Islet precursor cell (in vitro differentiated cells): ENCODE measurements at places on chromosomes 13 and 19.

- no peak for DNase-seq
Observed at GRCh38 chr13:61700620-61701019, 285.0 kb upstream of the PCDH20 start.

DNA sequence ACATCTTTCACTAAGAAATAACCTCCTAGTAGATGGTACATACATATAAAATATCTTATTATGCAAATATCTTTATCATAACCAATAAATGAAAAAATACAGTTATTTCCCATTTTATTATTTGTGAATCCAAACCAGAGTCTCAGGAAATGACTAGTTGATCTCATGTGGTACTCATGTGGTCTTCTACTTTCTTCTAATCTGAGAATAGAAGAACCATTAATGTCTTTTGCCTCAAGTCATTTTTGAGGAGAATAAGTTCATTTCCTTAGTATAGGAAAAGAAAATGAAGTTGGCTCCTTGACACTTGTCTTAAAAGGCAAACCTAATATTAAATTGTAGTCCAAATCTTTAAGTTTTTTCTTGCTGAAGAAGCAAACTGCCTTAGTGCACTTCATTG is 106.7 kb downstream of the EDNRB start:
- DNase-seq = no peak

GRCh38 chr19:2722541-2723344 is 1.6 kb upstream of the DIRAS1 start:
- DNase-seq = no peak

GRCh38 chr13:33125821-33126570 is 109.8 kb downstream of the KL start:
- peak; percentile 96 for DNase-seq

GRCh38 chr19:41924151-41925145 is 3.8 kb downstream of the ERFL start:
- DNase-seq = no peak

- peak; percentile 98 for DNase-seq
Observed at GRCh38 chr19:49453013-49453756, at the start of gene ALDH16A1. ALDH16A1 (plus strand) TSS chr19:49453225; CDS start chr19:49453332, 107 bp downstream.

GRCh38 chr13:50378509-50379044 is 363.3 kb downstream of the KCNRG start:
- DNase-seq = no peak

- no peak for DNase-seq
Observed at GRCh38 chr13:83881140-83881684, 1.1 kb downstream of the SLITRK1 start.

DNA sequence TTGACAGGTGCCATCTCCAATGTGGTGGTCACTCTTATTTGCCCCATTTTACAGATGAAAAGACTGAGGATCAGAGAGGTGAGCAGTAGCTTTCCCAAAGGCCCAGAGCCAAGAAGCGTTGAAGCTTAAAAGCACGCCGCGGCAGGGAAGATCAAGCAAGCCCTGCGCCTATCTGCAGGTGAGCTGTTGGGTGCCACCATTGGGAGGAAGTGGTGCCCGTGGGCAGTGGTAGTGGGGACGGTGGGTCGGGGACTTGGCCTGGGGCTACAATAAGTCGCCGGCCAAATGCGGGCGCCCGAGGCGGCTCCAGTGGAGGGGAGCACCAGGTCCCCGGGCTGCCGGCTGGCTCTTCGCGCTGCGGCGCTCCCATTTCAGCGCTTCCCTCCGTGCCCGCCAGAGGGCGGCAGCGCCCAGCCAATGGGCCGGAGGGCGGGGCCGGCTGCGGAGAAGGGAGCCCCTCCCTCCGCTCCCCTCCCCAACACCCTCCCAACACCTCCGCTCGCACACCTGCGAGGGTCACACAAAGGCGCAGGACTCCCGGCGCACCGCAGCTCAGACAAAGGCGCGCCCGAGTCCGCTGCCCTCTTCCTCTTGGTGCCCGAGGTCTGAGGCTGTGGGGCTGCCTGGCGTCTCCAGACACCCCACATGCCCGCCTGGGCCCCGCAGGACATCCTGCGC is 744 bp upstream of the POU2F2 start:
- DNase-seq = peak; percentile 78

DNA sequence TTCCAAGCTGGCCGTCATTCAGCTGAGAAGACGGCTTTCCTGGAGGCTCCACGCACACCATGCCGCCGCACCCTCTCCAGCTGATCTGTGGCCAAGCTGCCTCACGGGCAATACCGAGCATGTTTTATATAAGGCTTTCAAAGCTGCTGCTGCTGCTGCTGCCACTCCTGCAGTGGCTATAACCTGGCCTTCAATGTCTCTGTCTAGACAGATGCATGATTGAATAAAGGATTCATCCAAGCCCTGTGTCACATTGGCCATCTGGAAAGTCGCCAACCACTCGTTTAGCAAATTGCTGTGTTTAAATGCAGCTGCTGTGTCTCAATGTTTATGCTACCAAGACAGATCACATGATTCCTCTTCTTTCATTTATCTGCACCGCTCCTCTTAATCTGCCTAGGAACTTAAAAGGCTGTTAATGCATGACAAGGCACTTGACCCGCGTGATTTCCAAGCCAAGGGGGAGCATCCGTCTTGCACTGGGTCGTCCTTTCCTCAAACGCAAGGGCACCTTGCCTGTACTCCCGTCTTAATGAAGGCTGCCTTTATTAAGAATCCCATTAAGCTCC is 114.3 kb downstream of the TEX26 start:
- peak; percentile 56 for DNase-seq

GRCh38 chr19:40588926-40589569 is 12.1 kb upstream of the LTBP4 start:
- no peak for DNase-seq

GRCh38 chr19:45814851-45815480 is at the start of gene RSPH6A:
RSPH6A (minus strand) TSS chr19:45815308; CDS start chr19:45815176, 132 bp downstream.
- peak; percentile 63 for DNase-seq

- DNase-seq = peak; percentile 67
Observed at GRCh38 chr19:31418055-31418454, 68.8 kb upstream of the TSHZ3 start.

- no peak for DNase-seq
Observed at GRCh38 chr13:40569024-40569350, 97.5 kb downstream of the FOXO1 start.

DNA sequence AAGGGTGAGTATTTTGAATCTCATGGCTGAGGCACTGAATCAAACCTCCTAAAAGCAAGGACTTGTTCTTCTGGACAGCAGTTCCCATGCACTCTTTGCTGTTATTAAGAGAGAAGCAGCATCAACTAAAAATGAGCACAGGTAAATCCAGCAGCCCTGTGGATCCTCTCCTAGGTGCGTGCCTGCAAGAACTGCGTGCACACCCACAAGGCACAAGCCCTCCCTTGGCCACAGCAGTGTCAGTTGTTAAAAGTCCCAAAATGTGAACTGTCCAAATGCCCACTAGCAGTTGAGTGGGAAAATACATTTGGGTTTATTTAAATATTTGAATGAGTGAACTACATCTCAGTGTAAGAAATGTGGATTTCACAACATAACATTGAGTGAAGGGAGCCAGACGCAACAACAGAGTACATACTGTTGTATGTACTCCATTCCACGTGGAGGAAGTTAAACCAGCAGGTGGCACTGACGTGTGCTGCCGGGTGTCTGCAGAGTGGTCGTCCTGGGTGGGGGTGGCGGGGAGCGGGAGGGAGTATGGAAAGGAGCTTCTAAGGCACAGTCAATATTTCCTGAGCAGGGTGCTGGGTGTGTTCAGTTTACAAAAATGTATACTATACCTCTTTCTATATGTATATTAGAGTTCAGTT is 266.4 kb downstream of the NALCN start:
- DNase-seq = no peak

GRCh38 chr13:100440751-100441425 is 147.7 kb downstream of the GGACT start:
- no peak for DNase-seq

GRCh38 chr19:3692141-3693024 is 7.9 kb downstream of the PIP5K1C start:
- DNase-seq = no peak
